ENCODE measurements at places on chromosomes 1 and 21.
A peak's percentile ranks its signal among the peaks of the same experiment; 100 is the strongest.

- DNase-seq, result no peak
Observed at GRCh38 chr21:46127239-46128105, 27.9 kb downstream of the FTCD start.

- no peak for DNase-seq
Observed at GRCh38 chr1:110596312-110596711, 9.8 kb downstream of the KCNA2 start.

- no peak for DNase-seq
Observed at GRCh38 chr21:35399706-35400105, 350.6 kb upstream of the RUNX1 start.

- DNase-seq, result no peak
Observed at GRCh38 chr1:71428029-71428428, 347.2 kb upstream of the ZRANB2 start.

DNA sequence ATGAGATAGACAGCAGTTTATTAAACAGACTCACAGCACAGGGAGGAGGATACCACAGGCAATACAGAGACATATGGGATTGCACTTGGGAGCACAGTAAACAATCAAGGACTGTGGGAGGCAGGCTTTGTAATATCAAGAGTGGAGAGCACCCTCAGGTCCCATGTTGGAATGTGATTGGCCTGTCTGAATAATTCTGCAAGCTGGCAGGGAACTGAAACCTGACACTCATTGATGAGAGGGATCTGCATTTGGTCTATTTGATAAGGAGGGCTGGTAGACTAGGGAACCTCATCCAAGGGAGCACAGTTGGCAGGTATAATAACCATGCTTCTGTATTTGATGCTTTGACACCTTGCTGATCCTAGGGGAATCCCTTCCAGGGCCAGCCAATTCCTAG is 69.9 kb upstream of the PRMT6 start:
- DNase-seq, result no peak

GRCh38 chr1:244460197-244460596 is 876 bp upstream of the CATSPERE start:
- no peak for DNase-seq

DNA sequence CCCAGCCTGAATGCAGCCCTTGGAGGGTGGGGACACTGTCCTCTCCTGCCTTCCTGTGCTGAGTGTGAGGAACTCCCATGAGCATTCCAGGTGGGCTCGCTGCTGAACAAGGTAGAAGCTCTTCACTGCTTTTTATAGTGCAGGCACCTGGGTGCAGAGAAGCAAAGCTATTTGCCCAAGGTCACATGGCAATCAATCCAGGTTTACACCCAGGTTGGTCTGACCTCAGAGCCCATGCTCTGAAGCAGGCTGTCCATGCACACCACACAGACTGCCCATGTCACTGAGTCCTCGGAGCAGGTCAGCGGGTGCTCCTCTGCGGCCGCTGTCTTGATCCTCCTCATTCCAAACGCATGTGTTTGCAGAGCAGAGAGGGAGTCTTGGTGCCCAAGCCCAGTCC is 323.4 kb upstream of the VAMP3 start:
- DNase-seq, result no peak

DNA sequence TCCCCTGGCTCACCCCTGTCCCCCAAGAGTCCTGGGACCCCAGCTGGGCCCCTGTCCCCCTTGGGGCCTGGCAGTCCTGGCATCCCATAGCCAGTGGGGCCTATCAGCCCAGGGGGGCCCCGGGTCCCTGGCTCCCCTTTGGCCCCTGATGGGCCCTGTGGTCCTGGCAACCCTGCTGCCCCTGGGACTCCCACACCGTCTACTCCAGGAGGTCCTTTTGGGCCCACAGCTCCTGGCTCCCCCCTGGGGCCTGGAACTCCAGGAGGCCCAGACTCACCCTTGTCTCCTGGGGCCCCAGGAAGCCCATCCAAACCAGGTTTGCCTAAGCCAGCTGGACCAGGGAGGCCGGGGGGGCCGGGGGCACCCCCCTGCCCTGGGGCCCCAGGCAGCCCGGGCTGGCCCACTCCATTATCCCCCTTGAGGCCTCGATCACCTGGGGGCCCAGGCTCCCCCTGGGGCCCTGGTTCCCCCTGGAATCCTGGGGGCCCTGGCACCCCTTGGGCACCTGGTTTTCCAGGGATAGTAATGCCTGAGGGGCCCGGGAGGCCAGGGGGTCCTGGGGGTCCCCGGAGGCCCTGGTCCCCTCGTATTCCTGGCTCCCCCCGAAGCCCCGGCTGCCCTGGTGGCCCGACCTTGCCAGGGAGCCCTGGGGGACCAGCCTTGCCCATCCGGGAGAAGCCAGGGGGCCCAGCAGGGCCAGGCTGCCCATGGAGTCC is 10.1 kb downstream of the ADPRS start:
- DNase-seq, result no peak

DNA sequence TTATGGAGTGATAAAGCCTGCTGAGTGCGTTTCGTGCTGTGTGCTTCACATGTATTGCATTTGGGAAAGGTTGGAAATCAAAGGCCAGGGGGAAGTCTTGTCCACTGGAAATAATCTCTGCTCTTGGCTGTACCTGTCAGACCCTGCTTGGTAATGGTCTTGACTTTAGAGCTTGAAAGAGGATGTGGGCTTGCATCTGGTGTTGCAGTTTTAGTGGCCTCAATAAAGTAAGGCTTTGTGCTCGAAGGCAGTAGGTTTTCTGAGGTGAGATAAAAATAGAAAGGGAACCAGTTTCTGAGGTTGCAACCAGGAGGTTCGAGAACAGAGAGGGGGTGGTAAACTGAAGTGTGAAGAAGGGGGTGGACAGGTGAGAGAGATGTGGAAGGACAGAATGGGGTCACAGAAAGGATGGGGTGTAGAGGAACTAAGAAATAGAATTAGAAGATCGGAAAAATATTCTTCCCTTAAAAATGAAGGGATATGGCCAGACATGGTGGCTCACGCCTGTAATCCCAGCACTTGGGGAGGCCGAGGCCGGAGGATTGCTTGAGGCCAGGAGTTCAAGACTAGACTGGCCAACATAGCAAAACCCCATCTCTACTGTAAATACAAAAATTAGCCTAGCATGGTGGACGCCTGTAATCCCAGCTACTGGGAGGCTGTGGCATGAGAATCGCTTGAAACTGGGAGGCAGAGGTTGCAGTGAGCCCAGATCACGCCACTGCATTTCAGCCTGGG is 1.5 kb downstream of the S100PBP start:
- DNase-seq, result no peak

DNA sequence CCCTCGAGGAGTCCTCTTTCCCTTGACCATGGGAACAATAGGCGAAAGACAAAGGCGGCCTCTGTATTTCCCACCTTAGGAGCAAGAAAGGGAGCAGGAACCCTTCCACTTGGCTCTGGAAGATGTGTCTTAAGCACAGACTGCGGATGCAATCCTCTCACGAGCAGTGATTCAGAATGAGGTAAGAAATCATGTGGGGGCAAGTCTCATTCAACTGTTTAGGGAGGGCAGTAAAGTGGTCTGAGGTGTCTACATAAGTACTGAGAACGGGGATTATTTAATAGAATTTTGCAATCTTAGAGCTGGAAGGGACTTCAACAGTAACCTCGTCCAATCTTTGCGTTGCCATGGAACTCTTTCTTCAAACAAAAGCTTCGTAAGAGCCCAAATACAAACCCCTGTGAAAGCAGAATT is 1.6 kb upstream of the DYRK3 start:
- DNase-seq, result peak; percentile 73
